Renal pelvis (tissue), 12 donors: ENCODE measurements at places on chromosomes 1 and 21.
A peak's percentile ranks its signal among the peaks of the same experiment; 100 is the strongest.

DNA sequence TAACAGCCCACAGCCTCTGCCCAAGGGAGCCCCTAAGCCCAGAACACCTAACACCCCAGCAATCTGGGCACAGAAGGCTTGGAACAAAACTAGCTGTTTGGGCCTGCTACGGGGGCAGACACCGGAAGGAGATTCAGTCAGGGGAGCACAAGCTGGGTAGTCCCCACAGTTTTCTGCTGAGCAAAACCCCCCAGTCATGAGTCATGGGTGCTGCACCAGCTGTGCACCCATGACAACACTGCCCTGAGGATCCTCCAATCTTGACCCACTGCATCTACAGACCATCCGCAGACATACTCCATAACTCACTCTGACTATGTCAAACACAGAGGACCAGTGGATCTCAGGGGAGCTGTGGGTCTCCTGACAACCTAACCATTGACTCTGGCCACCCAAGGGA lies 105.1 kb downstream of the LRIG2 start:
- DNase-seq = no peak

DNA sequence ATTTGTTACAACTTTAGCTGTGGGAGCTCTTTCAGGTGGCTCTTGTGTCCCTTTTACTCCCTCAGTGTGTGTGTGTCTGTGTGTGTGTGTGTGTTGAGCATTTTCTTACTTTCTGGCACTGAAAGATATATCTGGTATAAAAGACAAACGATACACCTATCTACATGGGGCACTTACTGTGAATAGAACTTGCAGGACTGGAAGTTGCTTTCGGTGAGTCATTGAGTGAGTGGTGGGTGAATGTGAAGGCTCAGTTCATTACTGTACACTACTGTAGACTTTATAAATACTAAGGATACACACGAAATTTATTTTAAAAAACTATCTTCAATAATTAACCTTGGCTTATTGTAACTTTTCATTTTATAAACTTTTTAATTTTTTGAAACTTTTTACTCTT lies 38.7 kb downstream of the BTBD8 start:
- DNase-seq = no peak

- no peak for DNase-seq
These were observed 14.9 kb upstream of the AGT start for GRCh38 chr1:230728710-230729392.

DNA sequence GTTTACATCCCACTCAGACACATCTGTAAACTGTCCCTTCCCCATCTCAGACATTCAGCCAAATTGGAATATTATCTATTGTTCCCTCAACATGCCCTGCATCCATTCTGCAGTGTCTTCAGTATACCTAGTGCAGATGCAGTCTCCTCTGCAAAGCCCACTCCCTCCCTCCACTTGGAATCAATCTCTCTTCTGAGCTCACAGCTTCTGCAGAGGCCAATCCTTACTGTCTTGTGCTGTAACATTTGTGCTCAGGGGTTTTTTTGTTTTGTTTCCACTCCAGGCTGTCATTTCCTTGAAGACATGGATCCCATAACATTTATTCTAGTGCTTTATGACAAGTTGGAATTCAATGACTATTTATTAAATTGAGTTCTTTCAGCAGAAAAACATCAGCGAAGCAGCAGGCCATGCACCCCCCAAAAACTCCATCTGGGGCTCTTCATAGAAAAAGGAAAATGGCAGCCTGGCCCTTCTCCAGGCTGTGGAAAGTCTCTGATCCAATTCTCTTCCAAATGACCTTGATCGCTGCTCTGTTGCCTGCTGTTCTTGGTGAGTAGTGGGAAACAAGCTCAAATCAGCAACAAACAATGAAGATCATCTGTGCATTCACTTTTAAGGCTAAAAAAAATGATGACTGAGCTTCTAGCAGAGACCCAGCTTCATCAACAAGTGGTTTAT lies 8.7 kb downstream of the C4BPA start:
- DNase-seq = peak; percentile 44
